Activated T-helper 1 cell treated with Interleukin-2 at 50 U/mL for 16 hours (primary cell): ENCODE measurements at places on chromosomes 16 and 17.
A peak's percentile ranks its signal among the peaks of the same experiment; 100 is the strongest.

GRCh38 chr16:8655184-8655717 lies 19.2 kb upstream of the ABAT start:
- no peak for DNase-seq

DNA sequence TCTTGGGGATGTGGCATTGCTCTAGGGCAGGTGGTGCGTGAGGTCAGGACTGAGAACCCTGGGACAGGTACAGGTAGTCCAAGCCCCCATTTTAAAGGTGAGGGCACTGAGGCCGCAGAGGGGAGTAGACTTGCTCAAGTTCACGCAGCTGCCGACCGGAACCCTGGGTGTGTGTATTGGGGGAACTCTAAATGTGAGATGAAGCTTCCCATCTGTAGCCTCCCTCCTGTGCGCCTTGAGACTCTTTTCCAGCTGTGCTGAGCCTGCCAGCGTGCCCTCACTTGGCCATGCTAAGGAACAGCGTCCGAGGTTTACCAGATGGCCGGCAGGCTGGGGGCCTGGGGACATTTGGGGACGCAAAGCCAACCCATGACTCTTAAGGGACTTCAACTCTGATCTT lies 79.0 kb upstream of the CDC42EP4 start:
- DNase-seq = no peak

- no peak for DNase-seq
Measured at GRCh38 chr16:10040136-10041080, 141.8 kb downstream of the GRIN2A start.

GRCh38 chr16:2337431-2338296 lies 2.9 kb downstream of the ABCA3 start:
- DNase-seq = no peak

- DNase-seq = no peak
Measured at GRCh38 chr17:2172077-2172851, 117.4 kb downstream of the HIC1 start.

GRCh38 chr16:27080895-27081294 lies 14.2 kb downstream of the C16orf82 start:
- DNase-seq = no peak

DNA sequence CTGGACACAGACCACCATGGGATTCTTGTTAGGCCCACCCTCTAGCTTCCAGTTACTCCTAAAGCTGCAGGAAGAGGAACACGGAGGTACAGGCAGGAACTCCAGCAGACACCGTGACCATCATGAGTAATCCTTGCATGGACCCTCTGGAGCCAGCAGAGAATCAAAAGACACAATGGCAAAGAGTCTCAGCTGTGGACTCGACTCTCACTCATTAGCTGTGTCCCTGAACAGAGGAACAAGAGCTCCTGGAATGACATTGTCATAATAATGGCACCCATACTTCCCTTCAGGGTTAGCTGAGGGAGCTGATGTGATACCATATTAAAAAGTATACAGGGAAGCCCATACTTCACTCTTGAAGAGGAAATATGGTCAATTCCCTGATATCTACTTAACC lies 176.3 kb upstream of the ASIC2 start:
- no peak for DNase-seq

DNA sequence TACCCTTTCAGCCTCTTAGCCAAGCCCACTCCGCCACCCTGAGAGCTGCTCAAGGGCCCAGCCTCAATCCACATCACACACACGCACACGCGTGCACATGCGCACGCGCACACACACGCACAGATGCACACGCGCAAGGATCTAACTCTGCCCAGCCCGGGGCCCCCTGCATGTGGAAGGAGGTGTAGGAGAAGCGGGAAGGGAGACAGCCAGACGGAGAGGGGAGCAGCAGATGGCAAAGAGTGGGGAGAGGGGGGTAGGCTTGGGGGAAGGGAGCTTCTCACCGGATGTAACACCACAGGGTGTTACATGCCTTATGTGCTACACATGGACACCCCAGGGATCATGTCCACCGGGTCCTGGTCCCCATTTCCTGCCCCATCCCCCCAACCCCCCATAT lies 15.3 kb downstream of the DLG4 start:
- DNase-seq = no peak

- DNase-seq = no peak
Measured at GRCh38 chr16:57514791-57515600, 21.4 kb downstream of the CCDC102A start.

DNA sequence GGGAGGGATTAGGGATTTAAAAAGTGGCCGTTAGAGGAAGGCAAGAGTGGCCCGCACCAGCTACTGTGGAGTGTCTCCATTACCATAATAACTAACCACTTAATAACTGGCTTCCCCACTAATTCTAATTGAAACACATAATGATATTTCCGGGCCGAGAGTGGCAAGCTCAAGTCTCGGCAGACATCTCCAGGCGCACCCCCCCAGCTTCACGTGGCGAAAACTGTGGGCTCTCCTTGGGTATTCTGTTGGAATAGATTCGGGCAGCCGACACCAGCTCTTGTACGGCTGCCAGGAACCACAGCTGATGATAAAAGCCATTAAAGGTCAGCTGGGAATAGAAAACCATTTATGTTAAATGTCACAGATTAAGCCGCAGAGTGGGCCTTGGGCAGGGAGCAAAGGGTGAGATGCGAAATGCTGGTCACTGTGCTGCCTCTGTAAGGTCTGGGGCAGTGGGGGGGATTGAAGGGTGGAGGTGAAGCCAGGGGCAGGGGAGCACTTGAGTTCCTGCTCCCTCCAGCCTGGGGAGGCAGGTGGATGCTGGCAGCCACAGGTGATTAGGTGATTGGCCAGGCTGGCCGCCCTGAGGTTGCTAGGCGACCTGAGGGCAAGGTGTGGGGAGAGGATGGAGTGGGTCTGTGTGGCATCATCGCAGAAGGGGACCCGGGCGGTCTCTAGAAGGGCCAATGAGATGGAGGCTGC lies 115.6 kb upstream of the SDK2 start:
- no peak for DNase-seq

DNA sequence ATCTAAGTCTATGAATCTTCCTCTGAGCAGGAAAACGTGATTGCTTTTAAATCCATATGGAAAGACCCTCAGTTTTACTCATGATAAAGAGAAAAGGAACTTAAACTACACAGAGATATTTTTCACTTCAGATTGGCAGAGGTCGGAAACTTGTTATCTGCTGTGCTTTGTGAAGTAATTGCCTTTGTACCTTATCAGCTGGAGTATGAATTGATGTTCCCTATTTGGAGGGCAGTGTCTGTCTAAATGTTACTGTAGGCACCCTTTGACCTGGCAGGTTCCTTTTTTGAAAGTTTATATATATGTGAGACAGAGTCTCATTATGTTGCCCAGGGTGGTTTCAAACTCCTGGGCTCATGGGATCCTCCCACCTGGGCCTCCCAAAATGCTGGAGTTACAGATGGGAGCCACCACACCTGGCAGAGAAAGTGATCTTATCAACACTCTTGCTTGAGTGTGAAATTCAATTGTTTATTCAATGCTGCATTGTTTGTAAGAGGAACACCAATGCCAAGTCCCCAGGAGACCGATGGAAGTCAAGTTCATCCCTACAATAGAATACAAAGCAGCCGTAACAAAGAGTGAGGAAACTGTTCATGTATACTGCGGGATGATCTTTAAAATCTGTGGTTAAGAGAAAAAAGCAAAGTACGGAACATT lies 52.3 kb downstream of the ABCC1 start:
- no peak for DNase-seq

DNA sequence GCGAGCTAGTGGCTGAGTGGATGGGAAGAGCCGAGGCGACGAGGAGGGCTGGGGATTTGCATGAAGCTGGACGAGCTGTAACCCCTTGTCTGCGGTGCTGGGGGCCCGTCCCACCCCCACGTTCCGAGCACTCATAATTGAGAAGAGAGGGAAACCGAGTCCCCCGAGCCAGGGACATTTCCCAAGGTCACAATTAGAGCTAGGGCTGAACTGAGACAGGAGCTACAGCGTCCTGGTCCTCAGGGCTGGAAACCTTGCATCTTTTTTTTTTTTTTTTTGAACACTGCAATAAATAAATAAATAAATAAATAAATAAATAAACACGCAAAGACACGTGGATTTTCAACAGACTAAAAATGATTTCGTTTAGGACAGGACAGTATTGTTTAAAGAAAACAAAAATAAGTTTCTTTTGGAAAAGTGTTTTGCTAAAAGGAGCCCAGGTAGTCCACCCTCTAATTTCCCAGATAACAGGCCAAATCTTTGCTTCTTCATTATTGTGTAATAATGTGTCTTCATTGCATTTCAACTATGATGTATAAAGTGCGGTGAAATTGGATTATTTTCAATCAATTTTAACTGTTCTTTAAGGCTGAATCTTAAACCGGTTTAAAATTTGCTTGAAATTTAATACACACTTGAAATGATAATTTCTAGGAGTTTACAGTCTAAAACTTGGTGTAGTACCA lies 992 bp downstream of the GDPD1 start:
- no peak for DNase-seq

GRCh38 chr16:6122401-6122800 lies 1024.8 kb upstream of the EEF2KMT start:
- no peak for DNase-seq

DNA sequence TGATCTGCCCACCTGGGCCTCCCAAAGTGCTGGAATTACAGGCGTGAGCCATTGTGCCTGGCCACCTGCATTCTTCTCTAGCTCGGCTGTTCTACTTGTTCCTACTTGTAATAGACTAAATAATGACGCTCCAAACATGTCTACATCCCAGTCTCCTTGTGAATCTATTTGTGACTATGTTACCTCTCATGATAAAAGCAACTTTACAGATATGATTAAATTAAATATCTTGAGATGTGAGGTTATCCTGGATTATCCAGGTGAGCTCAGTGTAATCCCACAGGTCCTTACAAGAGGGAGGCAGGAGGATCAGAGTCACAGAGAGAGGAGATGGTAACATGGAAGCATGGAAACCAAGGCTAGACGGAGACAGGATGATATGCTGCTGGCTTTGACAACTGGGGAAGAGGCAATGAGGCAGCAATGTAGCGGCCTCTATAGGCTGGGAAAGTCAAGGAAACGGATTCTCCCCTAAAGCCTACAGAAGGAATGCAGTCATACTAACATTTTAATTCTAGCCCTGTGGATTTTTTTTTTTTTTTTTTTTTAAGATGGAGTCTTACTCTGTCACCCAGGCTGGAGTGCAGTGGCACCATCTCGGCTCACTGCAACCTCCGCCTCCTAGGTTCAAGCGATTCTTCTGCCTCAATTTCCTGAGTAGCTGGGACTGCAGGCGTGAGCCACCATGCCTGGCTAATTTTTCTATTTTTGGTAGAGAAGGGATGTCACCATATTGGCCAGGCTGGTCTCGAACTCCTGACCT lies 5.0 kb upstream of the LASP1 start:
- no peak for DNase-seq

DNA sequence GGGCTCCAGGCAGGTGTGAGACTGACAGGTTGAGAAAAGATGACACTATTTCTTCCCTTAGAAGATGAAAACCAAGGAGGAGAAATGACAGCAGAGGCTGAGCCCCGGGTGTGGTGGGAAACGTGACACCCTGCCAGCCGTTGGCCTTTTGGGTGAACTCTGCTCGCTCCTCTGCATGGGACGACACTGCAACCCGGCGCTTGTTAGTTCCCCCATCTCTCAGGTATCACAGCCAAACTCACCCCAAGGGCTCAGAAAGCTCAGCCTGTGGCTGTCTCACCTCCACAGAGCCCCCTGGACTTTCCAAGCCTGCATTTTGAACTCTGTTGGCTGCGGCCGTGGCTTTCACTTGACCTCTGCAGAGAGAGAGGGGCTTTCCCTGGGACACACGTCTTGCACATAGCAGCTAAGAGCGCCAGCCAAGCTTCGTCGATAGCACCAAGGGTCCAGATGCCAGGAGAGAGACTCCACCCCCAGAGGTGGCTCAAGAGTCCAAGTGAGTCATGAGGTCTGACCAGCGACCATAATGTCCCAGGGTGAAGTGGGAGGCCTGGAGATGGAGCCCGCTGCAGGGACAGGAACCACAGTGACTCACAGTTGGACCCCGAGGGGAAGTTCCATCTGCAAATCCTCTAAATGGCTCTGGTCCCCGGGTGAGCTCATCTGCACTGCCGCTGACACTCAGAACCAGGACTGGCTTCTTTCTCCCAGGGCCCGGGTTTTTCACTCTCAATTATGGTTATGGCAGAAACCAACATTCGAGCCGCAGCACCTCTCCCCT lies 301.9 kb downstream of the SOX9 start:
- DNase-seq = no peak

GRCh38 chr17:72382971-72383722 lies 262.3 kb downstream of the SOX9 start:
- no peak for DNase-seq

DNA sequence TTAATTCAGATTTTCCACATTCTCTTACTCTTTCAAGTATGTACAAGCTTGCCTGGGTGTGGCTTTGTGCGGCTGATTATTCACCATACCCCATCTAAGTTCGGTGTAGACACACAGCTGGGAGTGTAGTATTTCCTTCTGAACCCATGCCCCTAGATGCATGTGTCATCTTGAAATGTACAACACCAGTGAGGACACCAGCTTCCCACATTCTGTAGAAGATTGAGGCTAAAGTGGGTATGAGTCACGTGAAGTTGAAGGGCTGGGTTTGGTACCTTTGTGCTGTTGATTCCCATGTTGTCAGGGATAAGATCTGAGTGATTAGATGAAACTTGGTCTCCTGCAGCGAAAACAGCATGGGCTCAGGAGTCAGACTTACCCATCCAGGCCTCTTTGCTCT lies 14.6 kb upstream of the DHX8 start:
- DNase-seq = no peak

- no peak for DNase-seq
Measured at GRCh38 chr17:77036136-77036840, 104.5 kb upstream of the SEC14L1 start.

DNA sequence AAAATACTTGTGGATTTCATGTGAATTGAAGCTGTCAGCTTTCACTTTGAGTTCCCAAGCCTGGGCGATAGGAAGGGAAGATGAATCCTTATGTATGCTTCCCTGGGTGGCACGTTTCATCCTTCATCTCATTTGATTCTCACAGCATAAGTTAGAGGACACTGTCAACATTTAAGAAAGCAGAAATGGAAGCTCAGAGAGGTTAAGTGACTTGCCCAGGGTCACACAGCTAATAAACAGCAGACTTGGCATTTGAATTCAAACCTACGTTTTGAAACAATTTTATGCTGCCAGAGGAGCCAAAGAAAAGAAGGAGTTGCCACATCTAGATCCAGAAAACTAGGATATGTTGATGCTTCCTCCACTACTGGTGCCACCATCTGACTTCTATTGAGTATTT lies 108.3 kb upstream of the GPR139 start:
- no peak for DNase-seq

GRCh38 chr17:45394913-45395568 lies 37.6 kb downstream of the ARHGAP27 start:
- DNase-seq = peak; percentile 15

- no peak for DNase-seq
Measured at GRCh38 chr17:4146641-4147040, 3.6 kb downstream of the CYB5D2 start.

- DNase-seq = no peak
Measured at GRCh38 chr17:75755205-75755901, 9.6 kb downstream of the GALK1 start.

- no peak for DNase-seq
Measured at GRCh38 chr17:81640011-81640410, 3.0 kb downstream of the TSPAN10 start.

DNA sequence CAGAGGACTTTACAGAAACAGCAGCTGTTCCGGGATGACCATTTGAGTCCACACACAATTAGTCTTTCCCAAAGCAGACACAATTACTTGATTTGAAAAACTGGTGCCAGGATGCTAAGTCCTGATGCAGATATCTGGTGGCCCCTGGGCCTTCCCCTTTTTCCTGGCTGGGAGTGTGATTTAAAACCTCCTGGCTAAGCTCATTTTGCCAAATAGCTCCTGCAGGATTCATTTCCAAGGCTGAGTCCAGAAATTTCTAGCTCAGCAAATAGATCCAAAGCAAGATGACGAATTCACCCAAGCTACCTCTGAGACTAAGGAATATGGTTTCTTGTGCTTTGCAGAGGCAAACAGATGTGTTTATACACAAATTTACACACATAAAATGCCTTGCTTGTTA lies 422.2 kb downstream of the CA10 start:
- DNase-seq = no peak
